ENCODE measurements at places on chromosomes 2 and 18.

- no peak for DNase-seq
Observed at GRCh38 chr18:60555625-60556024, 183.1 kb upstream of the MC4R start.

DNA sequence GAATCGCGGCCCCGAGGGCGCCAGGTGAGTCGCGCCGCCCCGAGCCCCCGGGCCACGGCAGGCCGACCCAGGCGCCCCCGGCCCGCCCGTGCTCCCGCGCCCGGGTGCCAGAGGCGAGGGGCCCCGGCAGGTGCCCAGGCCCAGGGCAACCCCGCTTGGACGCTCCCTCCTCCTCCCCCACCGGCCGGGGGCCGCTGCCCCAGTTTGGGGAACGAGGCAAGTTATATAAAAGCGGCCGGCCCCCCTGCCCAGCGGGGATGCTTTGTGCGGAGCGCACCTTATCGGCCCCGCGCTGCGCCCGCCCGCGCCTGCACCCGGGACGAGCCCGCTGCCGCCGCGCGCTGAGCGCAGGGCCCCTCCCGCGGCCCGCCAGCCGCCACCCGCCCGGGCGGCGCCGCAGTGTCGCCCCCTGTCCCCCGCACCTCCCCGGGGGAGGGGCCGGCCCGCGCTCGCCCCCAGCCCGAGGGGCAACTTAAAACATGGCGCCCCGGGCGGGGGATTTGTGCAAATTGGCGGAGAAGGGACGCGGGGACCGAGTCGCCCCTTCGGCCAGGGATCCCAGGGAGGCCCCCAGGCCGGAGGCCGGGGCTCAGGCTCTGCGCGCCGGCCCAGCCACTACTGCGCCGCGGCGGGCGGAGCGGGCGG lies 639 bp downstream of the EPB41L3 start:
- DNase-seq = no peak

DNA sequence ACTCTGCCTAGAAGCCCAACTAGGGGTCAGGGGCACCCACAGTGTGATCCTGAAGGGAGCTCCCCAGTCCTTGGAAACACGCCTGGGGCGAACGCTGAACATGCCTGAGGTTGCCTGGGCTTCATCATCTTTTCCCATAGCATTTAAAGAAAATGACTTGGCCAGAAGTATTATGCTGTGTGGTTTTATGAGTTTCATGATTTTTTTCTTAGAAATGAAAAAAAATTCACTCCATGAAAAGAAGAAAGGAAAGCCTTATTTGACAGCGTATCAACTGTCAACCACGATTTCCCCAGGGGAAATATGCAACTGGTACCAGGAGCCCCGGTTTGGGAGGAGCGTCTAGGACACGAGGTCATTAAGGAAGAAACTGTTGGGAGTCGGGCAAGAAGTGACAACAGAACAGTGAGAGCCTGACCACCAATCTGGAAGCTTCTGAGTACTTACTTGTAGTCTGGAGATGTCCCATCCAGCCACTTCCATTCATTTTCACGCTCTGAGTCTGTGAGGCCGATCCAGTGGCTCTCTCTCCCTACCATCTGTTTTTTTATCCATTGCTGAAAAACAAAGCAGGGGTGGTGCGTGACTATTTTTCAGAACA lies 63.5 kb upstream of the THOC1 start:
- DNase-seq = peak; percentile 55

GRCh38 chr2:64650722-64651338 lies 2.9 kb downstream of the SERTAD2 start:
- no peak for DNase-seq

DNA sequence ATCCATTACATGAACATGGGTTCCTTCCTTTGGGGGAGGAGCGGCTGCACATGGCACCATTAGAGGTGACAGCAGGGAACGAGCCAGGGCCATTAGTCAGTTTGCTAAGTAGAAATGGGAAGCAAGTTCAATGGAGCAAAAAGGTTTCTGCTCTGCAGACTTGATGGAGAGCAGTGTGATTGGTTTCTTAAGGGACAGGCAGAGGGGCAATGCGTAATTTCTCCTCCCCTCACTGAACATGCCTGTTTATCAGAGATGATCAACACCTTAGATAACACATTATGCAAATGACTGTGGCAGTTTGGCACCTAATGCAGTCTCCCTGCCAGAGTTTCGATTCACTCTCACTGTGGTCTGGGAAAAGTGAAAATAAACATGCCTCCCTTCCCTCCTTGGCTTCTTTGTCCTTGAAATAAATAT lies 414.5 kb downstream of the STK39 start:
- no peak for DNase-seq

GRCh38 chr2:217919204-217919603 lies 83.6 kb downstream of the TNS1 start:
- no peak for DNase-seq

DNA sequence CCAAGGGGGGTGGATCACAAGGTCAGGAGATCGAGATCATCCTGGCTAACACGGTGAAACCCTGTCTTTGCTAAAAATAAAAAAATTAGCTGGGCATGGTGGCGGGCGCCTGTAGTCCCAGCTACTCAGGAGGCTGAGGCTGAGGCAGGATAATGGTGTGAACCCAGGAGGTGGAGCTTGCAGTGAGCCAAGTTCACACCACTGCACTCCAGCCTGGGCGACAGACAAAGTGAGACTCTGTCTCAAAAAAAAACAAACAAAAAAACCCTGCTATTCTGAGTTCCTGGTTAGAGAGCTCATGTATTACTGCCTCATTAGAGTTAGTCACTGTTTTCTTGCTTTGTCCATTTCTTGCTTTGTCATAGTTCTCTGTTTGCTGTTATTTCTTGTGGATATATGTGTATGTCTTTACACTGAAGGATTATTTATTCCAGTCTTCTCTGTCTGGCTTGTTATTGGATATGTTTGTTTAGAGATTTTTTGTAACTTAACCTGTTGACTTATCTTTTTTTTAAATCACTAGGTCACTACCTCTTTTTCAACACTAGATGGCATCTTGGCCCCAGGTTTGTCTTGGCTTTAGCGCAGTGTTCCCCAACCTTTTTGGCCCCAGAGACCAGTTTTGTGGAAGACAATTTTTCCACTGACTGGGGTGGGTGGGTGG lies 17.0 kb downstream of the TTLL4 start:
- peak; percentile 76 for DNase-seq
